Right atrium auricular region (tissue), 2 donors: ENCODE measurements at places on chromosomes 16 and 17. TPM values are rescaled to one million over a fixed set of nuclear protein-coding genes. Genes with fewer than 3 reads are reported as not detected.

The ZPBP2 gene
- not detected for total RNA-seq

The MEAK7 gene
- total RNA-seq: 6.9 TPM

The HOXB3 gene
- total RNA-seq: 1.2 TPM

The KRT36 gene
- total RNA-seq: not detected

The FLCN gene
- total RNA-seq: 23.7 TPM

The NKIRAS2 gene
- 64.8 TPM for total RNA-seq

- H3K4me1 ChIP-seq: no peaks in the 10 kb centered on the region
- no peak overlapping the region for H3K4me3 ChIP-seq
- H3K27me3 ChIP-seq: no peaks in the 10 kb centered on the region
- H3K27ac ChIP-seq: no peak overlapping the region
These were observed 35.0 kb upstream of the RASD1 start for GRCh38 chr17:17531156-17531555.

GRCh38 chr16:86061721-86062120 lies 162.8 kb downstream of the IRF8 start:
- no peak for DNase-seq
- no peaks in the 10 kb centered on the region for H3K27me3 ChIP-seq
- H3K4me1 ChIP-seq: no peaks in the 10 kb centered on the region
- H3K36me3 ChIP-seq: no peaks in the 10 kb centered on the region
- no peak overlapping the region for H3K27ac ChIP-seq

- peak overlapping the region; percentile 90 for H3K27ac ChIP-seq
- no peaks in the 10 kb centered on the region for H3K27me3 ChIP-seq
- H3K4me3 ChIP-seq: no peak overlapping the region
- no peaks in the 10 kb centered on the region for H3K36me3 ChIP-seq
- peaks cover 51% of the 10 kb centered on the region for H3K4me1 ChIP-seq
These were observed 6.2 kb upstream of the ZFHX3 start for GRCh38 chr16:73054125-73054484.

GRCh38 chr16:592518-593306 lies 2.8 kb downstream of the RAB40C start:
- no peaks in the 10 kb centered on the region for H3K36me3 ChIP-seq
- H3K27ac ChIP-seq: no peak overlapping the region
- DNase-seq: peak; percentile 73
- no peaks in the 10 kb centered on the region for H3K27me3 ChIP-seq
- H3K4me1 ChIP-seq: no peaks in the 10 kb centered on the region

DNA sequence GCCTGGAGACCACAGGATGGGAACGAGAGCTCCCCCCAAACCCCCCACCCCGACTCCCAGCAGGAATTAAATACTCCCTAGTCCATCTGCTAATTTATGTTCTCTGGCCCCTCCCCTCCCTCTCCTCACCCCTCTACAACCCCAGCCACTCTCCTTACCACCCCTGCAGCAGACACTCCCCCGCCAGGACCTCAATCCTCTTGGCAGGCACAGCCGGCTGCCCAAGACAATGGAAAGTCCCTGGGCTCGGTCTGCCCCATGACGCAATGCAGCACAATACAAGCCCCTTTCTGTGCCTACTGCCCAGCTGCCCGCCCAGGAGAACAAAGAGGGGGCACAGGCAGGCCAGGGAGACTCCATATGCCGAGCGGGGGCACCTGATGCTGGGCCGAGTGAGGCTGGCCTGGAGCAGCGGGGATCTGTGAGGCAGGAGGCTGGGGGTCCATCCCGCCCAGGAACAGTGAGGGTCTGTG lies 30.3 kb upstream of the CDC42EP4 start:
- H3K4me1 ChIP-seq: peaks cover 29% of the 10 kb centered on the region
- no peaks in the 10 kb centered on the region for H3K36me3 ChIP-seq
- H3K27me3 ChIP-seq: no peaks in the 10 kb centered on the region
- H3K27ac ChIP-seq: peak overlapping the region; percentile 70
